ENCODE measurements at places on chromosomes 12 and 14.

- no peak for DNase-seq
Observed at GRCh38 chr12:39459027-39459434, 16.1 kb upstream of the KIF21A start.

DNA sequence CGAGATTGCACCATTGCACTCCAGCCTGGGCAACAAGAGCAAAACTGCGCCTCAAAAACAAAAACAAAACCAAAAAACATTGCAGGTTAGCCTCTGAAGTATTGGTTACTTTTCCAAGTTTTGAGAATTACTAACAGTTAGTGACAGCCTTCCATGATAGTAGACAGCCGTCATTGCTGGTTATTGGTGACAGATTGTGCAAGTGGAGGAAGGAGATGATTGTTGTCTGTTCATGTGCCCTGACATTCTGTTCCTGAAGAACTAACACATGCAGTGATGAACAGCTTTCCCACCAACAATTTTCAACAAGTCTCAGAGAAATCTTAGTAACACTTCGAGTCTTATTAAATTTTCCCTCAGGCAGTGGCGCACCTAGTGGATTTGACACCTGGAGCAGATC is 89.3 kb upstream of the NAP1L1 start:
- no peak for DNase-seq

DNA sequence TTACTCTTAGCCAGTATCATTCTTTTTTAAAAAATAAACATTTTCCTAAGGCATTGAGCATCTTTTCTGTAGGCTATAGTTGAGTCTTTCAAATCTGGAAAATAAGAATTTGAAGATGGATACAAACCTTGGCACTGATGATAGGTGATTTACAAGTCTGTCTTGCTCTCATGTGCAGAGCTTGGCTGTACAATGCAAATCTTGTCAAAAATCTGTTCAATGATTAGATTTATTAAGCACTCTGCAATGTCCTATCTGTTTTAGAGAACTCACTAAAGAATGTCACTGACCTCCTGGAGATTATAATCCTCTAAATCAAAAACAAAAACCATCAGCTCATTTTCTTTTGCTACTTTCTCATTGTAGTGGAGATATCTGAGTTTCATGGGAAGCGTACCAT is 42.8 kb upstream of the AMIGO2 start:
- DNase-seq = no peak

- no peak for DNase-seq
Observed at GRCh38 chr12:90024262-90024661, 315.6 kb upstream of the ATP2B1 start.

DNA sequence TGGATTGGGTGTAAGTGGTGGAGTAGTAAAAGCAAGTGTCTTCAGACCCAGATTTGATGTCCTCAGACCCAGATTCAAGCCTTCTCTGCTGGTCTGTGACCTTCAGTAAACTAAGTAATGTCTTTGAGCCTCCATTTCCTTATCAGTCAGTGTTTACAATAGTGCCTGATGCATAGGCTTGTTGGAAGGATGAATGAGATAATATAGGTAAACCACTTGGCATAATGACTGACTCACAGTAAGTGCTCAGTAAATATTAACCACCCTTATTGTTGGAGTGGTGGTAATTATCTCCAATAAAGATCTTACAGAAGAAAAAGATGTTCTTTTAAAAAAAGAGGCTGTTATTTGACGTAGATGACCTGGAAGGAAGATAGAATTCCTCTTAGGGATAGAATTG is 86.2 kb downstream of the IGF1 start:
- no peak for DNase-seq

DNA sequence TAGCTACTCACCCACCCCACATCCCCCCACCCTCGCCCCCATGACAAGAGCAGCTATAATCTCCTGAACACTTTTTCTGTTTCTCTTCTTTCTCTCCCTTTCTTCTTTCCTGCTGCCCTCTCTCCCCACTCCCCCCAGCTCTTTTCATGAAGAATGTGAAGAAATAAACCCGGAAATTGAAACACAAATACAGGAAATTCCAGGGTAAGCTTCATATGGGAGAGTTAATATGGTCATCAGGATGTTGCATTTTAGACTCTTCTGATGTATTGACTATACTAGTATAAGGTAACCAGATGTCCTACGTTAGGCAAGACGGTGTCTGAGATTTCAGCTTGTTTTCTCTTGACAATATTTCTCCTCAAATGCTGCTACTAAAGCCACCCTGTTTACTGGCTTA is 41.6 kb upstream of the LRIG3 start:
- DNase-seq = no peak

GRCh38 chr14:49861699-49862088 is 9.1 kb upstream of the NEMF start:
- peak; percentile 18 for DNase-seq

DNA sequence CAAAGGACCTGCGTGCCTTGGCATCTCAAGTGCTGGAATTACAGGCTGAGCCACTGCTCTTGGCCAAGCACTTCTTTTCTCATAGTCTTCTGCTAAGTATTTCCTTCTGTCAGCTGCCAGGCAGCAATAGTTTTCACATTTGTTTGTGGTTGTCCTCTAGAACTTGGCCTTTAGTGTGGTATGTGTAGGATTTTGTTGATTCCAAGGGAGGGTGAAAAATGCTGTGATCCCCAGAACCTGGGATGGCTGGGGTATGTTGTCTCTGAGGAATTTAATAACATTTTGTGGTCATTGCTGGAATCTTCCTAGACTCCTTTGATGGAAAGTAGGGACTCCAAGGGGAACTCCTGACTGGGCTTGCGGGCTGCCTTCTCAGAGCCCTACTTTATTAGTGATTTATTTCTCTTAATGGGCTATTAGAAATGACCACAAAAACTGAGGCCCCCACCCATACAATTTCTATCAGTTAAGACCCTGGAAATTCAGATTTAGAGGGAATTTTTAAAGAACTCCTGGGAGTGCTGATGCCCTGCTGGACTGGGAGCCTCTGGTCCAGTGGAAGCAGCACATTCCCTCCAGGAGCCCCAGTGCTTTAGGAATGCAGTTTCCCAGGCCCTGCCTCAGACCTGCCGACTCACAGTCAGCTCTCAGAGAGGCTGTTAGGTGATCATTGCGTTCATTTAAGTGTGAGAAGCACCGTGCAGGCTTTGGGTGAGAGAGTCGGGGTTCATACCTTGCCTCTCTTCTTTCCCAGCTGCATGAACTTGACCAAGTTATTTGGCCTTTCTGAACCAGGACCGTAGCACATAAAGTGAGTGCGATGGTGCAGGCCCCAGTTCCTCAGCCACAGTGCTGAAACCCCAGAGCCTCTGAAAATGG is 22.7 kb downstream of the TRAF3 start:
- no peak for DNase-seq

- DNase-seq = no peak
Observed at GRCh38 chr12:75705749-75706711, 194.6 kb upstream of the KRR1 start.

DNA sequence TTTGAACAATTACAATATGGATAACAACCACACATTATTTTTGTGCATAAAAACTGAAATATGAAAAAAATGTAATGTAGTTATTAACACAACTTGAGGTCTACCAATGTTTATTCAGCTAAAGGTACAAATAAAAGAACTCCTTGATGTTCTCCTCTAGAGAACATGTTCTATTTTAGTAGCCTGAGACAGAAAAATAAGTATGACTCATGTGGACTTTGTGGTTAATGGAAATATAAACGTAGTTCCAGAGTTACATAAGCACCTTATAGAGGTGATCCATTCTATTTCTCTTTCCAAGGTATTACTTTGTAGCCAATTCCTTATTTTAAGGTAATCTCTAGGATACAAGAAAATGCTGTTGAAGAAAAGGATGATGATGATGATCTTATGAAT is 25.7 kb downstream of the ALKBH1 start:
- DNase-seq = no peak

DNA sequence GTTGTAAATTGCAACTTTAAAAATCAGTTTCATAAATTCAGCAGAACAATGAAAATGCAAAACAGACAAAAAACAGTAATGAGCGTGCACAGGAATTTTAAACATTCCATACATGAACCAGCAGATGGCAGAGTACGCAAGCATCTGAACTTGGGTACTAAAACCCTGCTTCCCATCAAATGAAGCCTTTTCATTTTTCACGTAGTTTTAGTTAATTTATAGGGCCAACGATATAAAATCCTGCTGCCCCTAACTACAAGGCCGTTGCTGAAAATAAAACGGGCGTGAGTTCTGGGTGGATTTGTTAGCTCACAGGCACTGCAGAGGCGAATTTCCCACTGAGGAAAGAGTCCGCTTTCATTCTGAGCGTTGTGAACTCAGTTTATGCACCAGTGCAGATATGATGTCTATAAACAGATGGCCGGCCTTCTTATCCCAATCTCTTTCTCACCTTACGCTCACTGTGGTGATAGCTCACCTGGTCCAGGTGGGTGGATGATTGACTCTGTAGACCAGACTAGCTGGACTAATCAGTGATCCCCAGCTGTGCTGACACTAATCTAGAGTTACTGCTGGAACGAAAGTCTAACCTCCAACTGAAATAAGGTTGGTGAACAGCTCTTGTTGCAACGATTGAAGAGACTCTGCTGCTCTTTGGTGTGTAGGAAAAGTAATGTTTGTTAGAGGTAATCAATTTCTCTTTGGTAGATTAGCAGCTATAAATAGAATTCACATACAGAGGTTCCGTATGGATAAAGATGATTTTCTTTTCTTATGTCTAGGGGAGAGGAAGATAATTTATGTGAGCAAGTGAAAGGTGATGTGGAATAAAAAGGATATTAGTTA is 89.2 kb downstream of the PDZRN4 start:
- DNase-seq = peak; percentile 16

- DNase-seq = no peak
Observed at GRCh38 chr12:91637789-91638624, 455.4 kb upstream of the DCN start.

- peak; percentile 93 for DNase-seq
Observed at GRCh38 chr12:53696285-53696654, 20.4 kb upstream of the ATP5MC2 start.

DNA sequence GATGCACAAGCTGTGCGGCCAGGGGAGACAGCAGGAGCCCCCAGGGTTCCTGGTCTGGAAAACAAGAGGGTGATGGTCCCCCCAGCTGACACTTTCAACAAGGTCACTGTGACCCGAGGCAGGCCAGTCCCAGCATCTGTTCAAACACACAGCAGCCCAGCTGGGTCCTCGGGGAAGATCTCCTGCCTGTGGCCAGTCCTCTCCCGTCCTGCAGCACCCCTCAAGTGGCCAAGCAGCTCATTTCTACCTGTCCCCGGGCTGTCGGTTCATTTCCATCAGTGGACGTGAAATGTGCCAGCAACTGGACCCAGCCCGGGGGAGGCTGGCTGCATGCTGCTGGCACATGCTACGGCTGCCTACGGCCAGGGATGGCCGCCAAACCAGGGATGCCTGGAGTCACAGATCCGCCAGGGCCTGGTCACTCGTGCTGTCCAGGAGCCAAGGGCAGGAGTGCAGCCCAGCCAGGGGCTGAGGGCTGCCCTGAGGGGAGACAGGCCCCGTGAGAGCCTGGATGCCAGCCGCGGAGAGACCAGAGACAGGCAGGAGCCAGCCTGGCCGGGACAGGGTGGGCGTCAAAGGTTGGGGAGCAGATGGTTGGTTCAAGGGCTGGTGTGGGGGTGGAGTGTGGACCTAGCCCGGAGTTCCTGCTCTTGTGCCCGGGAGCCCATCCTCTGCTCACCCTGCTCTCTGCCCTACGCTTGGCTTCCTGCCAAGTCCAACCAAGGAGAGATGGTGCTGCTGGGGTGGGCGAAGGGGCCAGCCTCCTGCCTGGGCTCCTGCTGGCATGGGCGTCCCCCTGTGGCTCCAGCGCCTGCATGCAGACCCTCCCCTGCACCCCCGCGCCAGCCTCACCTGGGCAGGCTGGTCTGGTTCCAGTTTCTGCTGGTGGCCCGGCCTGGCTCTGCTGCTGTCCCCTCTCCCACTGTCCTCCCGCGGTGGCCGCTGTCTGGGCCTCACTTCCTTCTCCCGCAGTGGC is 143.8 kb downstream of the ADGRD1 start:
- no peak for DNase-seq

DNA sequence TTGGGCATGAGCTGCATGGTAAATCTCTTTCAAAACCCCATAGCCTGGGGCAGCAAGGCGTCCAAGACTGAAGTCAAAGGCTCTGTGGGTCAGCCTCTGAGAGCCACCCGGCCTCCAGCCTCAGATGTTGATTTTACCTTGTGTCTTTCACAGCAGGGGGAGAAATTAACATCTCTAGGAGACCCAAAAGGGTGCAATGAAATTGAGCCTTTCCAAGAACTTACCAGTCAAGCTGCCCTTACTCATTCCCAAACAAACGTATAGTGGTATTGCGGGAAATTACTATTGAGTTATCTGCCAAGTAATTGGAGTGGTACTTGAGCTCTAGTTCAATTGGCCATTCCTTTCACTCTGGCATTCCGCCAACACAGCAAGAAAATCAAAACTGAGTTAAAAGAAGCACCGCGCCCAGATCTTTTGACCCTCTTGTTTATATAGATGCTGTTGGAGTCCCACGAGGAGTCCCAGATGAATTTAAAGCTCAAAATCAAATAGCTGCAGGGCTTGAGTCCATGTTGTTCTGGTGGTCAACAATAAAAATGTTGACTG is 380.7 kb upstream of the SYT1 start:
- DNase-seq = no peak

- no peak for DNase-seq
Observed at GRCh38 chr14:57963071-57963470, 97.2 kb upstream of the SLC35F4 start.

DNA sequence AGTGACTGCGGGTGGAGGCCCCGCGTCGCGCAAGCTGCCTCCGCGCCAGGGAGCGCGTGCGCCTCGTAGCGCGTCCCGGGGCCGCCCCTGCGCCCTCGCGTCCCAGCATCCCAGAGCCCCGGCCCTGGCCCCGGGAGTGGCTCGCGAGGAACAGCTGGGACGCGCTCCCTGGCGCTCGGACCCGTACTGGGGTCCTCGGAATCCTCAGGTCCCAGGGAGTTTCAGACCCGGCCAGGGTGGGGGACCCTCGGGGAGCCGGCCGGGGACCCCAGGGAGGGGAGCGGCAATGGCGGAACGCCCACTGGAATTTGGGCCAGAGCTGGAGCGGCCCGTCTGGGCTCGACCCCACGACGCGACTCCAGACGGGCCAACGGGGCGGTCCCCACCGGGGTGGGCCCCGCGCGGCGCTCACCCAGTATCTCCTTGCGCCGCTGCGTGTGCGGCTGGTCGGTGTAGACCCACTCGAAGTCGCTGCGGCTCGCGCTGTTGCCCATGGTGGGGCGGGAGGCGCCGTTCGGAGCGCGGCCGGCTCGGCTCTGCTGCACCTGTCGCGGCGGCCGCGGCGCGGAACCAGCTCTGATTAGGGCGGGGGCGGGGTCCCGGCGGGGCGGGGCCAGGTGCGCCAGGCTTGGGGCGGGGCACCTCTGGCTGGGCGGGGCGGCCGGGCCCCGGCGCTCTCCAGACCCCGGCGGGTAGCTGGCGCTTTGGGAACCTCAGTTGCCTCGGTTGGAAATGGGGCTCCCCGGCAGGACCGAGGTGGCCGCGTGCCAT is at the start of gene DEGS2:
Gene DEGS2 (minus strand): TSS at position 552 of the 771 bp plus-strand sequence. CDS start 58 bp downstream, at position 494.
- DNase-seq = peak; percentile 89

- DNase-seq = no peak
Observed at GRCh38 chr12:12498210-12498609, 64.5 kb downstream of the DUSP16 start.

GRCh38 chr12:54388237-54389133 is 4.0 kb upstream of the ZNF385A start:
- no peak for DNase-seq

- DNase-seq = no peak
Observed at GRCh38 chr12:130818635-130819576, 20.1 kb downstream of the STX2 start.

- no peak for DNase-seq
Observed at GRCh38 chr12:120649442-120650232, 9.2 kb downstream of the CABP1 start.

GRCh38 chr12:92085040-92085735 is 60.5 kb downstream of the BTG1 start:
- no peak for DNase-seq

GRCh38 chr14:104331871-104332605 is 193.7 kb downstream of the KIF26A start:
- no peak for DNase-seq

Measured in NCI-H2107 (cell line).